ENCODE measurements at places on chromosomes 4 and X.

GRCh38 chr4:174147863-174148262 lies 135.6 kb downstream of the FBXO8 start:
- DNase-seq, result no peak

- DNase-seq, result no peak
Measured at GRCh38 chrX:150316564-150316963, 46.6 kb upstream of the MAMLD1 start.

GRCh38 chr4:52641854-52642563 lies 17.1 kb downstream of the USP46 start:
- no peak for DNase-seq

- DNase-seq, result no peak
Measured at GRCh38 chr4:186032259-186032658, 36.7 kb upstream of the TLR3 start.

- no peak for DNase-seq
Measured at GRCh38 chrX:140090800-140091124, 125.4 kb upstream of the CXorf66 start.

DNA sequence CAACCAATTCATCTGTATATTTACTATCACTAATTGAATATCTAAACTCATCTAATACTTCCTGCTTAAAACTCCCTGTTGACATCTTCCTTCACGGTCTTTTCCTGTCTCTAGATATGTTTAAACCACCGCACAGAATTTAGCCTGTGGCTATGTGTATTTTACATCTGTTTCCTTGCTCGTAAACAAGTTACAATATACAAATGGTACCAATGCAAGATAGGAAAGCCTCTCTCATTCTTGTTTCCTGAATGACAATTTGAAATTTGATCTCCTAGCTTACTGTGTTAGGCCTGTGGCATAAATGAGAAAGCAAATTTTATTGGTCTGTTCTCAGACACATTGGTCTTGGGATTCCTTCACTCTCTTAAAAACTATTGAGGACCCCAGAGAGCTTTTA lies 89.7 kb upstream of the PCDH7 start:
- no peak for DNase-seq

DNA sequence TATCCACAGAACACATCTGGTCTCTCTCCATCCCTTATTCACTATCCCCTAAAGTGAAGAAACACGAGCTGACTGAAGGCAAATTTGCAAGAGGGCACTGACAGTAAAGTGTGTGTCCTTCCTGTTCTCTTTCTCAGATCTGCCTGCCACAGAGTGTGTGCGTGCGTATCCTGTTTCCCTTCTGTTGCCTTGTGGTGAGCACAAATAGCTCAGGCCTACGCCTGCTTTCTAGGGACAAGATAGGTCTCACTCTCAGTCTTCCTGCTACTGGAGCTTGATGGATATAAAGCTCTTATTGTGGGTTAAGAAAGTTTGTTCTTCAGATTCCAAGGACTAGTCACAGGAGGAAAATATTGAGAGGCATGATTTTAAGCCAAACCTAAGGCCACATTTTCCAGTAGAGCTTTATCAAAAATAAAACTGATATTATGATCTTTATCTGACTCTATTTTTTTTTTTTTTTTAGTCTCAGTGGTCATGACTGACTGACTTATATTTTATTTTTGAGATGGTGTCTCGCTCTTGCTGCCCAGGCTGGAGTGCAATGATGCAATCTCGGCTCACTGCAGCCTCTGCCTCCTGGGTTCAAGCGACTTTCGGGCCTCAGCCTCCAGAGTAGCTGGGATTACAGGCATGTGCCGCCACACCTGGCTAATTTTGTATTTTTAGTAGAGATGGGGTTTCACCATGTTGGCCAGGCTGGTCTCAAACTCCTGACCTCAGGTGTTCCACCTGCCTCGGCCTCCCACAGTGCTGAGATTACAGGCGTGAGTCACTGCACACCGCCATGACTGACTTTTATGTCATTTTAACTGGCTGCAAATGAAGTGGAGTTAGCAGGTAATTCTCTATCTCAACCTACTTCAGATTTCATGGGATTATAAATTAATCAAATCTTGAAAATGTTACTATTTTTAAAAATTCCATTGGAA lies 140.3 kb upstream of the SH3RF1 start:
- DNase-seq, result no peak

- DNase-seq, result no peak
Measured at GRCh38 chr4:153789741-153790499, 1.0 kb upstream of the SFRP2 start.

GRCh38 chrX:53992589-53992988 lies 51.7 kb downstream of the PHF8 start:
- DNase-seq, result no peak
